Gastroesophageal sphincter (tissue), 4 donors: ENCODE measurements at places on chromosomes 16 and 17. TPM values are rescaled to one million over a fixed set of nuclear protein-coding genes. Genes with fewer than 3 reads are reported as not detected.

- peak; percentile 3 for ATAC-seq
Observed at GRCh38 chr17:57046749-57047148, 38.3 kb upstream of the AKAP1 start.

GRCh38 chr17:2721603-2722002 lies 10.0 kb upstream of the CLUH start:
- no peak for ATAC-seq

DNA sequence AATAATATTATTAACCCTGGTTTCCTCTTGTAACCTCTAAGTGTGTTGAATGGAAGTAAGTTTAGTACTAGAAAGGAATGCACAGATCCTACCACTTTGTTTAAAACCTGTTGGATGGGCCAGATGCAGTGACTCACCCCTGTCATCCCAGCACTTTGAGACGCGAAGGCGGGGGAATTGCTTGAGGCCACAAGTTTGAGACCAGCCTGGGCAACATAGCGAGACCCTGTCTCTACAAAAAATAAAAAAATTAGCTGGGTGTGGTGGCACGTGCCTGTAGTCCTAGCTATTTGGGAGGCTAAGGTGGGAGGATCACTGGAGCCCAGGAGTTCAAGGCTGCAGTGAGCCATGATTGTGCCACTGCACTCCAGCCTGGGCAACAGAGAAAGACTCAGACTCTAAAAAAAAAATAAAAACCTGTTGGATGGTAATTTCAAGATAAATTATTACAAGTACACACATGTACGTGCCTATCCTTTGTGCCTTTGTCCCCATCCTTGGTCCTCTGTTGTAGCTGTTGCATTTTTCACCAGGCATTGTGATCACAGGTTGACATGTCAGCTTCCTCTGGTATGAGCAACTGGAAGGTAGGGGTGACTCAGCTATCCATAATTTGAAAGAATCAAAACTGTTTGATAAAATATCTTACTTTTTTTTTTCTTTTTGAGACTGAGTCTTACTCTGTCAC lies 30.7 kb upstream of the METTL9 start:
- ATAC-seq = no peak

DNA sequence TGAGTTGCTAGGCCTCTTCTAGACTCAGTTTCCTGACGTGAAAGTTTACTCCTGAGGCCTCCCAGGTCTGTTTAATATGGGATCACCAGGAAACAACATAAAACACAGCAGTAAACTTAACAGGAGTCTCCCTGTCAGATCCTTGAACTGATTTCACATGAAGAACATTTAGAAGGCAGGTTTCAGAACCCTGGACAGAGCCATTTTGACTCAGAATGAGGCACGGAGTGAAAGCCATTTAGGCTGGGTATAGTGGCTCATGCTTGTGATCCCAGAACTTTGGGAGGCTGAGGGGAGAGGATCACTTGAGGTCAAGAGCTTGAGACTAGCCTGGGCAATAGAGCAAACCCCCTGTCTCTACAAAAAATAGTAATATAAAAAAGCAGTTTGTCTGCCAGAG lies 289.1 kb downstream of the CA10 start:
- no peak for ATAC-seq

CDH3 gene
- 7.5 TPM for total RNA-seq

DHRS7C gene
- not detected for total RNA-seq

SCIMP gene
- 2.2 TPM for total RNA-seq

DNA sequence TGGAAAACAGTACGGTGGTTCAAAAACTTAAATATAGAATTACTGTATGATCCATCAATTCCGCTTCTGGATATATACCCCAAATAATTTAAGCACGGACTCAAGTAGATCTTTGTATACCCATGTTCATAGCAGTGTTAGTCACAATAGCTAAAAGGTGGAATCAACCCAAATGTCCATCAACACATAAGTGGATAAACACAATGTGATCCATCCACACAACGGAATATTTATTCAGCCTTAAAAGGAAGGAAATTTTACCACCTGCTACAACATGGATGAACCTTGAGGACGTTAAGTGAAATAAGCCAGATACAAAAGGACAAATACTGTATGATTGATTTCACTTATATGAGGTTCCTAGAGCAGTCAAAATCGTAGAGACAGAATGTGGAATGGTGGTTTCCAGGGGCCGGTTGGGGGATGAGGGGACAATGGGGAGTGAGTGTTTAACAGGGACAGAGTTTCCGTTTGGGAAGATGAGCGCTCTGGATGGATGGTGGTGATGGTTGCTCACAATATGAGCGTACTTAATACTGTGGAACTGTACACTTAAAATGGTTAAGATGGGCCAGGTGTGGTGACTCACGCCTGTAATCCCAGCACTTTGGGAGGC lies 5.4 kb upstream of the RNF222 start:
- ATAC-seq = no peak

GRCh38 chr17:70905796-70906195 lies 736.5 kb downstream of the KCNJ2 start:
- peak; percentile 48 for ATAC-seq

KRTAP4-6 gene
- not detected for total RNA-seq

EFCAB13 gene
- total RNA-seq = 7.8 TPM

SCRN2 gene
- 20.9 TPM for total RNA-seq

DNA sequence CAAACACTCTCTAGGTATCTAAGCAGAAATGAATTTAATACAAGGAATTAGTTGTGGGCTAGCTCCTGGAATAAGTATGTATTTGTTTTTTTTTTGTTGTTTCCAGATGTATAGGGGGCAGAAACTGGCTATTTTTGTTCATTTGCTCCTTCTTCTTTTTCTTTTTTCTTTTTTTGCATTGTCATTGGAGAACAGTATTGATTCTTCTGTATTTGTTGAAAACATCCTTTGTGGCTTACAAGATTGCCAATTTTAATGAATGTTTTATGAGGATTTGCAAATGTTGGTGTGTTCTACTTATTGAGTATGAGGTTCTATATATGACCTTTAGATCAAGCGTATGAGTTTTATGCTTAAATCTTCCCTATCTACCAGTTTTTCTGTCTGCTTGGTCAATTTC lies 5.6 kb upstream of the PCTP start:
- no peak for ATAC-seq

DNA sequence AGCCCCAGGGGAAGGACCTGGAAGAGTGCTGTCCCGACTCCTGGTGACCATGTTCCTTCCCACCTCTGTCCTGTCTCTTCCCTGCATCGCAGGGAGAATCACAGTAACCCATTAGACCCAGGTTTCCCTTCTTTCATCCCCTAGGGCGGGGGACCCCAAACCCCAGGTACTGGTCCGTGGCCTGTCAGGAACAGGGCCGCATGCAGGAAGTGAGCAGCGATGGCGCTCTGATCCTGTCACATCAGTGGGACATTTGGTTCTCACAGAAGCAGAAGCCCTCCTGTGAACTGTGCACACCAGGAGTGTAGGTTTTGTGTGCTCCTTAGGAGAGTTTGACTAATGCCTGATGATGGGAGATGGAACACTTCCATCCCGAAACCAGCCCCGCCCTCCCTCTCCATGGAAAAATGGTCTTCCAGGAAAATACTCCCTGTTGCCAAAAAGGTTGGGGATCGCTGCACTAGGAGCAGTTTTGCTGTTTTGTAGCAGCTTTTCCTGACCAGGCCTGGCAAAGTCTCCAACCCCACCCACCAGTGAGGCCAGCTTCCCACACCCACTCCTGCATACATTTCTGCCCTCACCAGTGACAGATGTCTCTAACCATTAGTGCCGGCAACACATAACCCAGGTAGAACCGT lies 10.5 kb downstream of the MNT start:
- ATAC-seq = no peak

DNA sequence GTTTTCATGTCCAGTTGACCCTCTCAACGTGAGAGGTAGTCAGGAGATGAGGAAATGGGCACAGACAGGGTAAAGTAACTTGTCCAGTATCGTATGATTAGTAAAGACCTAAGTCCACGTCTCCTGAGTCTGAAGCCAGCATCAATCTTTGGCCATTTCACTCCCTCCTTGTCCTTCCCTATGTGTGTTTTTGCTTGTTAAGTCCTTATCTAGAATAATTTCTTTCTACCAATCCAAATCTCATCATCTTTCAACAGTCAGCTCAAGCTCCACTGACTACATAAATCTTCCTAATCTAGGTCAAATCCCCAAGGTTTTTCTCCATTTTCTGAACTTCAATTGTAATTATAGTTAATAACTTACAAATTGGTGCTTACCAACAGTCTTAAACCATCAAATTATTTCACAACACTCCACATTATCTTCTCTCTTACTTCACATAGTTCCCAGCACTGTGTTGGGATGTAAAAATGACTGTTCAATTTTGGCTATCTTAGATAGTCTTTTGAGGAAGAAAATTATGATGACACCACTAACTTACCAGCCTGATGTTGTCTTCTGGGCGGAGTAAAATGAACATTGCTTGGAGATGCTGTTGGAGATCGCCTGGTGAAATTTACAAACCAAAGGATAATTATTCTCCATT lies 72.3 kb upstream of the CORO6 start:
- peak; percentile 85 for ATAC-seq

- ATAC-seq = no peak
Observed at GRCh38 chr17:49996495-49997300, 1.7 kb upstream of the DLX3 start.

DNA sequence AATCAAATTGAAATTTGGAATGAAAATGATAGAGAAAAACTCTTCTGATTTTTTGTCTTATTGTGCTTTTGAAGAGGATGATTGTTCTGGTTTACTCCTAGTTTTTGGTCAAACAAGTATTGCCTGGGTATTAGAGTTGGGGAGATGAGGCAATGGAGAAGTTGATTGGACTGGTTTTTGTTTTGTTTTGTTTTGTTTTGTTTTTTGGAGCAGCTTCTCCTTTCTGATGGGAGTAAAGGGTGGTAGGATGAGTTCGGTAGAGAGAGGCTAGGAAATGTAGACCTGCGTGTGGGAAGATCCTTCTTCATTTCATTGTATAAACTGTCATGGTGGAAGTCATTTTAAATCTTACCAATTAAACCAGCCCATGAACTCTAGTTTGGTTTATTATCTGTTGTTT lies 17.7 kb downstream of the ATP6V0A1 start:
- no peak for ATAC-seq

- no peak for ATAC-seq
Observed at GRCh38 chr17:34259146-34259545, 4.1 kb downstream of the CCL2 start.

- no peak for ATAC-seq
Observed at GRCh38 chr17:14580499-14580898, 279.6 kb downstream of the HS3ST3B1 start.

DNA sequence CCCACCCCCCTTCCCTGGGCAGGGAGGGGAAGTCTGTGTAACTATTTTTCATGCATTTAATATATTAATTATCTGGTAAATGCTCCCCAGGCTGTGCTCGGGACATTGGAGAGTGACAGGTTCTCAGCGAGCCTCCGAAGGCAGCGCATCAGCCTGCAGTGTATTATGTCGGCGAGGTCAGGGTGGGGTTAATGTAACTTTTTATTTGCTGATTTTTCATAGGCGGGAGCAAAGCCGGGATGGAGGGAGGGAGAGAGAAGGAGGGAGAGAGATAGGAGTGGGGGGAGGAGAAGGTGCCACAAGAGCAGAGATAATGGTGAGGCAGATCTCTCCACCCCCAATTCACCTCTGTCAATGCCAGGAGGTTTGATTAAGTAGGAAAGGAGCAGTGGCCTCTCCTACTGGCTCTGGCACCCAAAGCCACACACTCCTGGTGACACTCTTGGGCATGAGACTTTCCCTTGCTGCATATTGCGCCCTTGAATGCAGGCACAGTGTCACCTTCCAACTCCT lies 104.0 kb downstream of the MRM1 start:
- no peak for ATAC-seq

GRCh38 chr16:78450255-78450654 lies 350.8 kb downstream of the WWOX start:
- ATAC-seq = no peak

CA10 gene
- not detected for total RNA-seq

DNA sequence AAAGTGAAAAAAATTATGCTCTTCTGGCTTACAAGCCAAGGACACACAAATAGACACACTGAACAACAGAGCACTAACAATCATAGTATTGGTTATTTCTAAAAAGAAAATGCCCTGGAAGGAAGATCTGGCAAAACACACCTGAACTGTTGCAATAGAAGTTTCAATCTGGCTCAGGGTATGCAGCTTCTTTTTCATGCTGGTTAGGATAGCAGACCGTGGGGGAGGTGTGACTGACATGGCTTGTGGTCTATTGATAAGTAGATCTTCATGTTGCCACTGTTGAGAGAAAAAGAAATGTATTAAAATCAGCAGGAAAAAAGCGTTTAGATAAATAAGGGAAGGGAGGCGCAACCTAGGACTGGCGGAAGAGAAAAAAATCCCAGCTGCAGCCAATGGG lies 26.5 kb upstream of the ARL6IP1 start:
- no peak for ATAC-seq

DNA sequence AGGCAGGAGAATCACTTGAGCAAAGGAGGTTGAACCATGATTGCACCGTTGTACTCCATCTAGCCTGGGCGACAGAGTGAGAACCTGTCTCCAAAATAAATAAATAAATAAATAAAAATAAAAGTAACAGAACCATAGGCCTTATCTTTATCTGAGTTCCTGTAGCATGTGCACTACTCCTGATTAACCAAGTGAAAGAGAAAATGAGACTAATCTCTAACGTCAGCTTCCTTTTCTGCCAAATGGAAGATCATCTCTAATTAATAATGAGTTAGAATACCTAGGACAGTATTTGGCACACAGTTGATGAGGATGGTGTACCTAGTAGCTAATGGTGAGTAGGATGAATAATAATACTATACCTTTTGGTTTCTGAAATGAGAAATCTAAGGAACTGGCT lies 520.4 kb downstream of the WWOX start:
- no peak for ATAC-seq

DNA sequence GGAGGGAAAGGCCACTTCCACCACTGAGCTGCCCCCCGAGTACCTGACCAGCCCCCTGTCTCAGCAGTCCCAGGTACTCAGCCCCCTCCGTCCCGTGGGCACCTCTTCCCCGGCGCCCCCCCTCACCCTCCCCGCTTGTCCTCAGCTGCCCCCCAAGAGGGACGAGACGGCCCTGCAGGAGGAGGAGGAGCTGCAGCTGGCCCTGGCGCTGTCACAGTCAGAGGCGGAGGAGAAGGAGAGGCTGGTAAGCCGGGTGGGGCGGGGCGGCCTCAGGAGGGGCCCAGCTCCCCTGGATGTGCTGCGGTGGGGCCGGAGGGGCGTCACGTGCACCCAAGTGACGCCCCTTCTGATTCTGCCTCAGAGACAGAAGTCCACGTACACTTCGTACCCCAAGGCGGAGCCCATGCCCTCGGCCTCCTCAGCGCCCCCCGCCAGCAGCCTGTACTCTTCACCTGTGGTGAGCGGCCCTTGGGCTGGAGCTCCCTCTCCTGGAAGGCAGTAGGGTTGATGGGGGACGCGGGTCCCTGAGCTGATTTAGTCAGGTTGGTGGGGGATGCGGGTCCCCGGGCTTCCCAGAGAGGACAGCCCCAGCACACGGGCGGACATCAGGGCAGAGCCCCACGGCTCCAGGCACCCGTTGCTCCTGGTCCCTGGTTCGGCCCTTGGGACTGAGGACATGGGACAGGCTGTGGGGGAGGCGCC lies 9.5 kb upstream of the MRPL12 start:
- ATAC-seq = no peak
